Forelimb muscle (tissue), 1 donor: ENCODE measurements at places on chromosomes 2 and 18.

DNA sequence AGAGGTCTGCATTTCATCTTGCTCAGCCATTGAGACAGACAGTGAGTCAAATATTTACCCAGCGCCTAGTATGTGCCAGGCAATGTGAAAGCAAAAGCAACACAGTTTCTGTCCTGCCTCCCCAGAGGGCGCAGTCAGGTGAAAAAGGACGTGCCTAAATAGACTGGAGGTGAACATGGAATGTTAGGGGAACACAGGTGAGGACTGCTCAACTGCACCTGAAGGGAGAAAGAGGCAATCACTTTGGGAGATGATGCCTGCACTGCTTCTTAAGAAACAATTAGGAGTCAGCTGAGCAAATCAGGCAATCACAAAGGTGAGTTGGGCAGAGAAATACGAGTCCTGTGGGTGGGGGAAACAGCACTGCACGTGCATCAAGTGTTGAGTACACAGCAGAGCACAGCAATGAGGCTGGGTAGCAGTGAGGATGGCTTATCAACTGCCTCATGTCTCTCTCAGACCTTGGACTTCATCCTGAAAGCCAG lies 218.3 kb upstream of the SMAD7 start:
- DNase-seq = no peak

GRCh38 chr2:149064856-149065630 lies 26.5 kb downstream of the LYPD6B start:
- no peak for DNase-seq

- no peak for DNase-seq
Measured at GRCh38 chr18:44917216-44918141, 236.8 kb downstream of the SETBP1 start.

GRCh38 chr2:152022090-152022489 lies 76.8 kb downstream of the CACNB4 start:
- no peak for DNase-seq

DNA sequence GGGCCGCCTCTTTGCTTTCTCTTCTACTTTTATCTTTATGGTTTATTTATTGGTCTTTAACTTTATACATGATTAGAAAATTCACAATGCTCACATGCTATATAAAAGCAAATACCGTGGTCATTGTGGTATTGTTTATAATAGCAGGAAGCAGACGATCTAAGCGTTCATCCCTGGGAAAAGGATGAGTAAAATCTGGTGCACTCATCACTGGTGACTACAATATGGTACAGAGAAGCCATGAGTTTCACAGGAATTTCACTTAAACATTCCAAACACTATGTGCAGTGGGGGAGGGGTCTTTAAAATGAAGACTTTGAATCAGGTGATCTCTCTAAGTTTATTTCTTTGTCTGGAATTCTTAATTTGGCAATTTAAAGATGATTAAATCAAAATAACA lies 97.9 kb downstream of the SCN3A start:
- DNase-seq = no peak

DNA sequence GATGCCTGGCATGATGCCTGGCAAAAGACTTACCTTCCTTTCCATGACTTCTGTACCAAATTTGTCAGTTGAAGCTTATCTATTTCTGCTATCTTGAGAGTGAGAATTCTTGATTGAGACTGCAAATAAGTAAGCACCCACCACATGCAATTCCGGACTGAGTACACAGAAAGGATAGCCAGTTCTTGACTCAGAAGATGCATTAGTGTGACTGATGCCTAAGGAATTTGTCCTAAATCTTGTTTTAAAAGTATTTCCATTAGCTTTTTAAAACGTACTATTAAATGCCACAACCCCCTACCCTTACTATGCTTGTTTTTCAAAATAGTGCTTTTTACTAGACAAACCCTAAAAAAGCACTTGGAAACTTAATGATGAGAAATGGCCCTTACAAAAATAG lies 545 bp downstream of the MPP4 start:
- no peak for DNase-seq

DNA sequence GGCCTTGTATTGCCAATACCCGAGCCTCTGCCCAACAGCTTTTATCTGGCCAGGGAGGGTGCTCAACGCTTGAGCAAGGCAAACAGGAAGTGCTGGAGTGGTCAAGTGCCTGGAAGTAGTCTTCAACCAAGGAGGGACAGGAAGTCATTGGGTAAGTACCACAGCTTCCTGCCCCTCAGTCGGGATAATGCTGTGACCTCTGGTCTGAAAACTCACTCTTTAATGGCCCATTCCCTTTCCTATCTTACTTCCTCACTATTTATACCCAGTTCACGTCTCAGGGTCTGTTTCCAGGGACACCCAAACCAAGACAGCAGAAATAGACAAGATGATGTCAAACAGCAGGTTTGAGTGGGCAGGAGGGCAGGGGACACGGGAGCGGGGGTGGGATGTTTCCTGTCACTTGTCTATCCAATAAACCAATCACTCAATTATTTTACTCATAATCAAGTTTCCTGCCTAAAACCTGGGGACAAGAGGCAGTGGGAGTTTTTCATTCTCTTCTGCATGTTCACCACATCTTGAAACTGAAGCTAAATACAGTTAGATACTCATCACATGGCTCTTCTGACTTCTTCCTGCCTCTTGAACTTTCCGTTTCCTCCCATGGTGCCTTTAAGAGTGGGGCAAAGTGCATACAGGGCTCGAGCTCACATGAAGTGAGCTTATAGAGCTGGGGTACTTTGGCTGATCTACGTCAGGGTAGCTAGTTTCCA lies 68.9 kb upstream of the CAB39 start:
- DNase-seq = no peak

- no peak for DNase-seq
Measured at GRCh38 chr18:60067426-60068210, 167.8 kb downstream of the PMAIP1 start.
